ENCODE measurements at places on chromosomes 7 and 10.

DNA sequence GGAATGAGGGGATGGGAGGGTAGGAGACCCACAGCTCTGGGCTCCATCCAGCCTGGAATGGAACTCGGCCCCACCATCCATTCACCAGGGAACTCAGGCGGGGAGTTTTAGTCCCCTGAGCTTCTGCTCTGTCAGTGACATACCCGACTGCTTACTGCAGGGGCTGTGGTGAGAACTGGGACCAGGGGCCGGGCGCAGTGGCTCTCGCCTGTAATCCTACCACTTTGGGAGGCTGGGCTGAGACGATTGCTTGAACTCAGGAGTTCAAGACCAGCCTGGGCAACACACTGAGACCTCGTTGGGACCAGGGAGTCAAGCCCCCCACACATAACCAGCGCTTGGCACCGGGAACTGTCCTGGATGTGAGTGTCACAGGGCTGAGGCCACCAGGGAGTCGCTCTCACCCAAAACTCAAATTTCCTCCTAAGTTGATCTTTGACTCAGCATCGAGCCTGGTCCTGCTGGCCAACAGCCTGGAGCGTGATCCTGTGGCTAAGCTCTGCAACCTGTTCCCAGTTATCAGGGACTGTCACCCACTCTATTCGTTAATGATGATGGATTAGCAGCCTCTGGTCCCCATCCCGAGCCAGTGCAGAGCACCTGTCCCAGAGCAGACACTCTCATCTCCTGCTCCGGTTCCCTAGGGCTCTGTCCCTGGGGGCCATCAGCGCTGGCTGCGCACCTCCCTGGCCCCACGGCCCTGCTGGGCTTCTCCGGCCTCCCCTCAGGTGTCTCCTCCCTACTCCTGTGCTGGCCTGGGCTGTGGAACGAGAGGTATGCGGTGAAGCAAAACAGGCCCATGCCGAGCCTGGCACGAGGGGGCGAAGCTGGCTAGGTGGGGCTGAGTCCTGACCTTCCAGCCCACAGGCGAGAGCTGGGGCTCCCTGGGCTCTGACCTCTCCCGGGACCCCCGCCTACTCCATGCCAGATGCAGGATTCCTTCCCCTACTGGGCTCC lies 902 bp upstream of the CLDN15 start:
- no peak for DNase-seq

DNA sequence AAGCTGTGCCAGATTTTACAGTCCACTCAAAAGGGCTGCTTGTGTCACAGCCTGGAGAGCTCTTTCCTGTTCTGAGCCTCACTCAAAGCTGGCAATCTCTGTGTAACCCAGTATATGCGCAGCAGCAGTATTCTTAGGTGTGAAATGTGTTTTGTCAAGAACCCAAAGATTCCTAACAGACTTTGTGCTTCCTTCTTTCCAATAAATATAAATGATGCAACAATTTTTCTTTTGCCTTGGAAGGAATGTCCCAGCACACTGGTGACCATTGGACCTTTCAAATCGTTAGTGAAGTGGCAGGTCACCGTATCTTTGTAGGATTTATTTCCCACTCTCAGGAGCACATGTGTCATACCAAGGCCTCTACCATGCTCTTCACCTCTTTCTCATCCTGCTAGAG lies 5.6 kb upstream of the ZC3HAV1 start:
- no peak for DNase-seq

DNA sequence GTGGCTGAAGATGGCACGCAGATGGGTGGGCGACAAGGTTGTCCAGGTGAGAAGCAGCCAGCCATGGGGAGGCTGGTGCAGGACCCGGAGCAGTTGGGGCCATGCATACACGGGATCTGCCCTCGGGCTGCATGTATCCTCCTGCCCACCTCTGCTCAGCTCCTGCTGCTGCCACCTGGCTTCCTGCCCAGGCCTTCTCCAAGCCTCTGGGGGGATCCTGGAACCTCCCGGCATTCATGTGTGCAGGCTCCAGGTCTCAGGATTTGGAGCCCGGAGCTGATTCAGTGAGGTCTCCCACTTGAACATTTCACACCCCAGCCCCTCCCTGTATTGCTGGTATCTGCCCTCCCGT lies 27.0 kb downstream of the PDGFA start:
- no peak for DNase-seq

DNA sequence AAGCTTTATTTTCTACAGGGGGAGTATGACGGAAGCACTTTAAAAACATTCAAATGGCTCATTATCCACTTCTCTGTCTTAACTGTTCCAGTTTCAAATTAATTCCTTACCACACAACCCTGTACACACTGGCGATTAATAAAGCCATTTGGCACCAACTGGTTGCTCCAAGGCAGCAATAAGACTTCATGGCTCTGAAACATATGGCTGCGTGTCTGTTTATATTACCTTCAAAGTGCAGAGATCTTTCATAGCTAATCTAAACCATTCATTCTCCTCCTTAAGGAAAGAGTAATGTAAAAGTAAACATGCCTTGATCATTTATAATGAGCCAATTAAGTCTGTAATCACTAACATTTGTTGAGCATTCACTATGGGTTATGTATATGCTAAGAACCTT lies 325.7 kb downstream of the PARD3 start:
- DNase-seq: no peak

DNA sequence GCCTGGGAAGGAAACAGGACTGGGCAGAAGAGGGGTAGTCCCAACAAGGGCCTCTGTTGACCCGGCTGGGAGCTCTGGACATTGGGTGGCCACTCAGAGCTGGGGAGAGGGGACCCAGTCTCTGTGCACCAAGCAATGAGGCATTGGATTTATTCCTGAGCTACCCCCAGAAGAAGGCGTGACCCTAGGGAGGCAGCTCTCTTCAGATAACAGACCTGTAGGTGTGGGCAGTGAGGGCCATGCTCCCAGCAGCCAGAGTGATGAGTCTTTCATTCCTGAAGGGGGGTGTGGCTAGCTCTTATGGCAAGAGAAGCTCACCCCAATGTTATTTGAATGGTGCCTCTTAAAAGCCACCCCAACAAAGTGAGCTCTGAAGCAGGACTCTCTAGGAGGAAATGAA lies 20.4 kb downstream of the TEX36 start:
- no peak for DNase-seq

DNA sequence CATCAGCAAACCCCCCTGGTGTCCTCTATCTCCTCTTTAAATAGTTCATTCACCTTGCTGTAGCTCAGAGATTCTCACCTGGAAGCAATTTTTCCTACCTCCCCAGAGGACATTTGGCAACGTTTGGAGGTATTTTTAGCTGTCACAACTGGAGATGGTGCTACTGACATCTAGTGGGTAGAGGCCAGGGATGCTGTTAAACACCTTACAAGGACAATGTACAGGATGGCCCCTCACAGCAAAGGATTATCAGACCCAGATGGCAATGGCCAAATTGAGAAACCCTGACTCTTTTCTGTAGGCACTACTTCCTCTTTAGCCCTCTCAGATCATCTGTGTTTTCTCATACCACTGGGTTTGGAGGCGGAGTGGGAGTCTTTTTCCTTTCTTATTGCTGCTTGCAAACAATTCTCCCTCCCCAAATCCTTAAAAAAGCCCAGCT lies 13.2 kb upstream of the TRA2A start:
- peak; percentile 19 for DNase-seq

DNA sequence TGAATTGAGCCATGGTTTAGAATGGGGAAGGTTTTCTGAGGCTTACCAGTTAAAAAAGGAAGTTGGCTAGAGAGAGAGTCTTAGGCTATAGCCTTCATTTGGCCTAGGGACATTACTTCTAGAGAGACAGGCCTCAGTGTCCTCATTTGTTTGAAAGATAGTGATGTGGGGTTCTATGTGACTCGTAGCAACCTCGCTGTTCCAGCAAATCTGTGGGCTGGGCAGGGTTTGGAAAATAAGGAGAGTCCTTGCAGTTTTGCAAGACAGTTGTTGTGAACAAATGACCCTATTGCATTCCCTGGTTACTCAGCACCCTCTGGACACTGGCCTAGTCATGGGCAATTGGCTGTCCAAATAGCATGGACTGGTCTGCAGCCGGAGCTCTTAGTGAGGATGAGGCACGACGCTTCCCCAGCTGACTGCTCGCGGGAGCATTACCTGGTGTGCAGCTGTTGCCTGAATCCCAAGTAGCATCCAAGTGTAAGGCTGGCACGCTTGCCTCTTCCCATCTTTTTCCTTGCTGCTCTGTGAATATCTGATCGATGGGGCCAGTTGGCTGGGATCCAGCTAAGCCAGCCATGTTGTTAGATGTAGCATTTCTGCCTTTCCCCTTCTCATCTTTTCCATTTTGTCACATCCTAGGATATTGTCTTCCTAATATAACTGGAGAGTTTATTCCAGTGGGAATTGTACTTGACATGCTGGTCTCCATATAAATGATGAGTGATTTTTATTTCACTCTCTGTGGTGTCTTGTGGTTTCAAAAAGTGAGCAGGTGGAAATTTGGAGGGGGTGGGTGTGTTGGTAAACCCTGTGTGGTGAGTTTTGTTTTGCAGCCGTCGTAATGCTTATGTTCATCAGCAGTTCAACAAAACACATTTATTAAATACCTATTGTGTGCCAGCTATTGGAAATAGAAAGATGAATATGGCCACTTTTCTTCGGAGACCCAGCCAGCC lies 99.8 kb downstream of the SND1 start:
- DNase-seq: no peak

- DNase-seq: no peak
These were observed 19.6 kb upstream of the GPR37 start for GRCh38 chr7:124784879-124785818.

DNA sequence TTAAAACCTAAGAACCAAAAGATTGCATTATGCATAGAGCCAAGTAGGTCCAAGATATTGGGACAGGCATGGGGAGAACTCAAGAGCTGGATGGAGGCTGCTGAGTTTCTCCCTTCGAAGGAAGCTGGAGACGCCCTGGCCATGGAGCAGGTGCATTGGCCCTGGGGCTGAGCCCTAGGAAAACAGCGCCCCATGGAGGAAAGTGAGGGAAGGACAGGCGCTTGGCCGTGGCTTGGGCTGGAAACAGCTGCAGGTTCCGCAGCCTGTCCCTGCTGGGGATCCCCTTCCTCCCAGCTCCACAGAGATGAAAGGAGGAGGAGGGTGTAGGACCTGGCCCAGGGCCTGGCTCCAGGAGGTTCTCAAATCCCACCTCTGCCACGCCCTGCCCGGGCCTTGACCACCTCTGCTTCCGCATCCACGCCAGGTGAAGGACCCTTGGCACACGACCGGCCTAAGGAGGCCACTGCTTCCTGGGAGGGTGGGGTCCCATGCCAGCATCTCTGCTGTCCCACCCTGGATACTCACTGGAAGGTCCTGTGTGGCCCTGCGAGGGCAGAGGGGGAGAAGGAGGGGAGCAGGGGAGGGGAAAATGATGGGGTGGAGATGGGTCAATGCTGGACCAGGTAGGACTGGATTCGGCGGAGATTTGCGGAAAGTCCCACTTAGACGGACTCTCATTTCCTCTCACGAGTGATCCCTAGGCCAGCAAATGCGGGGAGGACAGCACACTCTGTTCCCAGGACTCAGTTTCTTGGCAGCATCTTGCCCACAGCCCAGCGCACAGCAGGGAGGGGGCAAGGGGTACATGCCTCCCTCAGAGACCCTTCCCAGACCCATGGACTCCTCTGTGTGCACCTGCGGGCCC lies 258.6 kb upstream of the TCERG1L start:
- no peak for DNase-seq

- DNase-seq: no peak
These were observed 264.9 kb upstream of the FERD3L start for GRCh38 chr7:19410106-19410505.

DNA sequence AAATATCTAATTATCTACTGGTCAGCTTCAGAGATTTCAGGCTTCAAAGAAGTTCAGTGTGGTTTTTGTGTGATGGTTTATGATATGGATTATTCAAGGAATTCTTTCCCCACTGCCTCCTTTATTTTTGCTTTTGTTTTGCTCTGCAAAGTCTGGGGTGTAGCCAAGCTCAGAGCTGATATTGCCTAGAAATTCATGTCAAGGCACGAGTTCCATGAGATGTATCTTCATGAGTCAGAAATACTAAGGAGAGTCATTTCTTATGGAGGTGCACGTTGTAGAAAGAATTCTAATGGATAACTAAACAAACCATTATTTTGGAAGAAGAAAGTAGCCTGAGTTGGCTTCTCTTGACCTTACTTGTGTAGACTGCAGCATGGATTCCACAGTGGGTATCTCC lies 37.4 kb downstream of the VIM start:
- DNase-seq: no peak

DNA sequence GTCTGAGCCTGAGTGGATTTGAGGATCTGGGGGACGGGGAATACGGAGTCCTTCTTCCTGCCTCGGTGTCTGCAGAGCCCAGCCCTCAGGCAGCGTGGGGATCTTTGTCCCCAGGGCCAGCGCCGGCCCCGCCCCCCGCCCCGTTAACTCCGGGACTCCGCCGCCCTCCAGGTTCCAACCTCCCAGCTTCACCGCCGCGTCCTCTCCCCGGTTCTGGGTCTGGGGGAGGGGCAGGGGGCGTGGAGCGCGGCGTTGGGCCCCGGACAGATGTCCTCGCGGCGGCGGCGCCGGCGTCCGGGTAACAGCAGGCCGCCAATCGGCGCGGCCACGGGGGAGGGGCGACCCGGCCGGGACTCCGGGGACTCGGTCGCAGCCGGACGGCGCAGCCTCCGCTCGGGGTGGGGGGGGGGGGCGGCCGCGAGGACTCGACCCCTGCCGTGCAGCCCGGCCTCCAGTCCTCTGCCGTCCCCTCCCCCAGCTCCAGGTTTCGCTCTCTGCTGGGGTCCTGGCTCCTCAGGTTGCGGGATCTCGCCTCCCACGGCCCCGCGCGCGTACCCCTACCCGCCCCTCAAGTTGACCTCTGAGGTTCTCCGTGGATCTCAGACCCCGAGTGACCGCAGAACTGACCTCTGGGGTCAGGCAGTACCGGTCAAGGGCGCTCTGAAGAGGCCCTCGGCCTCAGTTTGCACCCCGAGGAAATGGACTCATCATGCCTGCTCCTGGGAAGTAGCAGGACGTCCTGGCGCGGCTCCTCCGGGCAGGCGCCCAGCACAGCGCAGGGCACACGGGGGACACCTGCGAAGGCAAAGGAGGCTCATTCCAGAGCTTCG lies 2.3 kb upstream of the ELFN1 start:
- peak; percentile 84 for DNase-seq

DNA sequence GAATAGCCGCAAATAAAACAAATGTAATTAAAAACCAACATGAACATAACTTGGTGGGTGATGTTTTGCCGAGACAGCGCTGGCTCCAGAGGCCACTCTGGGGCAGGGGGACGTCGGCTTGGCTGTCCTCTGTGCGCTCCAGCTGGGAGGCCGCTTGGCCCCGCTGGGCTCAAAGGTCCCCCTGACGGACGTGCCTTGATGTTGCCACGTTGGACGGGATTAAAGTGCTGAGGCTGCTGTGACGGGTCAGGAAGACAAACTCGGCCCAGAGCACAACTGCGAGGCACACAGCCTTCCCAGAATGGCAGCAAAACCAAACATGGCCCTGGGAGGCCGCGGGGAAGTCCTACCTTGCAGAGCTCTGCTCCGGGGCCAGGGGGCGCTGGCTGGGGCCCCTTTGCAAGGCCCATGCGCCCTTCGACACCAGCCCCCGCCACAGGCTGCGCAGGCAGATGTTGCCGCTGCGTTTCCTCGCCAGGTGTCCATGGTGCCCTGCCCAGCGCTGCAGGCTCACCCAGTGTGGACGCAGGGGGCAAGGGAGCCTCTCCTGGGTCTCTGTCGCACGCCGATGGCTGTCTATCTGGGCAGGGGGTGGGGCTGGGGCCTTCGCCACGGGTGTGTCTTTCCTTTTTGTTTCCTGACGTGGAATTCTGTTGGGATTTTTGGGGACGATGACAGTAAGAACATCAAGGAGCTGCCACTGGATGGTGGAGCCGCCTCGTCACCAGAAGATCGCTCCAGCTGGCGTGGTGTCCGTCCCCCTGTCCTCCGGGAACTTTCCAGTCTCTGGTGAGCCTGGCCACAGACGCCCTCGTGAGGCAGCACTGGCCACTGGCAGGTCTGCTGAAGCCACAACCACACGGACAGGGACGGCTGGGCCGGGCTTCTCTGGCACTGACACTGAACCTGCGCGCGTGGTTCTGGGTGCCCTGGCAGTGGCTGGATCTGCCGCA lies 99.6 kb upstream of the DIP2C start:
- peak; percentile 93 for DNase-seq
